Omental fat pad (tissue), 4 donors: ENCODE measurements at places on chromosomes 1 and 21.

DNA sequence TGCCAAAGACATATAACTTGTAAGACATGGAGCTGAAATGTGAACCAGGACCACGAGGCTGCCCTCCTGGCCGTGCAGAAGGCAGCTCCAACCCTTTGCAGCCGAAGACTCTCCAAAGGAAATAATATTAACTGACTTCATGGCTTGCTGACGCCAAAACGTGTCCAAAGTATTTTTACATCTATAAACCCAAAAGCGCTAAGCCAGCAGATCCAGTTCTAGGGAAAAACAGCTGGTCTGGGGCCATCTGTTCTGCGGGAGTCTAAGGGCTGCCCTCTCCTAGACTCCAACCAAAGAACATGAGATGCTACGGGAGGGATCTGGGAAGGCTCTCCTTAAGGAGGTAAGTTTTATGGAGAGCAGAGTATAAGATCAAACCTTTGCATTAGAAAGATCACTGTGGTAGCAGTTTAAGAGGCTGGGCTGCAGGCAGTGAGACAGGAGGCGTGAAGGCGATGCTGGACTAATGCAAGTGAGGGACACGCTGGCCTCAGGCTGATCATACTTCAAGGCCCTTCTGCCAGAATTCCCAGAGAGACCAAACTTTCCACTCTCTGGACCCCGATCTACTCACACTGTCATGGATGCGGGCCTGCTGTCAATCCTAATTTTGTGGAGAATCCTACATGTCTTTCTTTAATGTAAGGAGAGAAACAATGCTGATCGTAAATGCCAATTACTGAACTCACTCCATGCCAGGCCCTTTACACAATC lies 1.2 kb downstream of the TMEM53 start:
- no peak for DNase-seq

GRCh38 chr1:86084998-86085397 lies 71.6 kb downstream of the COL24A1 start:
- DNase-seq: no peak

DNA sequence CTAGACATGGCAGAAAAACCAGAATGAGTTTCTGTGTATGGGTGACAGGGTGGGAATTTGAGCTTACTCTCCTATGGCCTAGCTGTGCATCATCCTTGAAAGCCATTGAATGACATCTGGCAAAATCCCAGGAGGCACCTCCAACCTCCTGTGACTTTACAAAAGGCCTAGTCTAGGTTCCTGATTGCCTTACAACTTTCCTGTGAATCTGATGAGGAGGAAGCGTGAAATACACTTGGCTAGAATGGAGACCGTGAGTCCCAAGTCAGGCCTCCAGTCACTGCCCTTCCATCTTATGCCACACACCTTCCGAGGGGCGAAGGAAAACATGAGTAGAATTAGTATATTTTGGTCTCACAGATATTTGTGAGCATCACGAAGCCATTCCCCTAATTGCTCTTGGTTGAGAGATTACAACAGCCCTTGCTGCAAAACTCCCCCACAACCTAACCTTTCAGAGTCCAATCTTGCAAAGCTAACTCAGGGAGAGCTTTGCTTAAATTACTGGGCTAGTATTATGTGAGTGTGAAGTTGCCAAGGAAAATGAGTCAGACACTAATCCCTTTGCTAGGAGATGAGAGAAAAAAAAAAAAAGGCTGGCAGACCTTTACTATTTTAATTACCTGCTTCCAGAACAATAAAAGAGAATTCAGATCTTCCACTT lies 36.3 kb upstream of the PAXBP1 start:
- no peak for DNase-seq

GRCh38 chr1:109397581-109398342 lies at the start of gene SORT1:
TSS of gene SORT1 (minus strand) at chr1:109397918. CDS start at chr1:109397892, 26 bp downstream.
- DNase-seq: no peak

DNA sequence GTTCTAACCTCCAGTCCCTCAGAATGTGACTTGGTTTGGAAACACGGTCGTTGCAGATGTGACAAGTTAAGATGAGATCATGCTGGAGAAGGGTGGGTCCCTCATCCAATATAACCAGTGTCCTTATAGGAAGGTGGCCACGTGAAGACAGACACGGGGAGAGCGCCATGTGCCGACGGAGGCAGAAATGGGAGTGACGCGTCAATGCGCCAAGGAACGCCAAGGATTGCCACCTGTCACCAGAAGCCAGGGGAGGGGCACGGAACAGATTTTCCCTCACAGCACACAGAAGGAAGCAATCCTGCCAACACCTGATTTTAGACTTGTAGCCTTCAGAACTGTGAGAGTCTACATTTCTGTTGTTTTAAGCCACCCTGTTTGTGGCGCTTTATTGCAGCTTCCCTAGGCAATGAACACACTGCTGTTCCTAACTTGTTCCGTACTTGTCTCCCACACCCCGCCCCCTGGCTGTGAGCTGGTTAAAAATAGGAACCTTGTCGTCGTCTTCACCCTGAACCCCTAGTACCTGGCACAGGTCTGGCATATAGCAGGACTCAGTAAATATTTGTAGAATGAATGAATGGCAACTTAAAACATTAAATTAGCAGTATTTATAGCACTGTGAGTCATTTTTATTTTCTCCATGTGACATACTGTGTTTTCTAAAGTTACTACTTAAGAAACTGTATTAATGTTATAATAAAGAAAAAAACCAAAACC lies 14.2 kb downstream of the RIMS3 start:
- no peak for DNase-seq

DNA sequence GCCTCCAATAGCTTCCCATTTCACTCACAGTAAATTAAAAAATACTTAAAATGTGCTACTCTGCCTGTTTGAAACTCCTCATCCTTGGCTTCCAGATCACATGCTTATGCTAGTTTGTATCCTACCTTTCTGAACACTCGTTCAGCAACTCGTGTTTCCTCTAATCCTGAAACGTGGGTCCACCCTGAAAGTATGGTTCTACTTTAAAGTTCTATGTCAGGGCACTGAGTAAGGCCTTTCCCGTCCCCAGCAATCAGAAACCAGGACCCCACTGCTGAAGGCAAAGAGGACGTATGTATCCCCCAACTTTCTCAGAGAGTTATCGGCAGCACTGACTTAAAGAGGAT lies 419 bp upstream of the TSEN15 start:
- no peak for DNase-seq

DNA sequence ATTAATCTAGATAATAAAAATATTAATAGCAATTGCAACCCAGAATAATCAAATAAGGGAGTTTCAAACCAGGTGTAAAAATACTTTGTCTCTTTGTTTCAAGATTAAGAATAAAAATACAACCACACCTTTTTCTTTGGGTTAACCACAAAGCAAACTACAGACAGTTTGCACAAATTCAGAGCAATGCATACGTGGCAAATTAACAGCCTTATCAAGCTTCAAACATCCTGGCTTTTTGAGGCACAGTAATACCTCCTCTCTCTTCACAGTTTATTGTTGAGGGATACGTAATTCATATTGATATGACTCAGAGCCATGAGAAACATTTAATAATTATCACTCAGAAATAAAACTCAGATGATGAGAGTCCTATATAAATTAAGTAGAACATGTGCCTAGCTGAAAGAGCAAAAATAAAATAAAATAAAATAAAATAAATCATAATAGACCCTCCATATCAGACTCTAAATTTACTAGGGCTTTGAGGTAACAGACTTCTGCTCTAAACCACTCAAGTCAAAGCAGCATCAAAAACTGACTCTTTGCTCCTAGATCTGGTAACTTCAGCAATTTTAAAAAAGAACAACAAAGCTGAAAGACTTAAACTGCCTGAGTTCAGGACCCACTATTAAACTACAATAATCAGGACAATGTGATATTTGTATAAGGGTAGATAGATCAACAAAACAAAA lies 11.4 kb downstream of the EDEM3 start:
- no peak for DNase-seq

DNA sequence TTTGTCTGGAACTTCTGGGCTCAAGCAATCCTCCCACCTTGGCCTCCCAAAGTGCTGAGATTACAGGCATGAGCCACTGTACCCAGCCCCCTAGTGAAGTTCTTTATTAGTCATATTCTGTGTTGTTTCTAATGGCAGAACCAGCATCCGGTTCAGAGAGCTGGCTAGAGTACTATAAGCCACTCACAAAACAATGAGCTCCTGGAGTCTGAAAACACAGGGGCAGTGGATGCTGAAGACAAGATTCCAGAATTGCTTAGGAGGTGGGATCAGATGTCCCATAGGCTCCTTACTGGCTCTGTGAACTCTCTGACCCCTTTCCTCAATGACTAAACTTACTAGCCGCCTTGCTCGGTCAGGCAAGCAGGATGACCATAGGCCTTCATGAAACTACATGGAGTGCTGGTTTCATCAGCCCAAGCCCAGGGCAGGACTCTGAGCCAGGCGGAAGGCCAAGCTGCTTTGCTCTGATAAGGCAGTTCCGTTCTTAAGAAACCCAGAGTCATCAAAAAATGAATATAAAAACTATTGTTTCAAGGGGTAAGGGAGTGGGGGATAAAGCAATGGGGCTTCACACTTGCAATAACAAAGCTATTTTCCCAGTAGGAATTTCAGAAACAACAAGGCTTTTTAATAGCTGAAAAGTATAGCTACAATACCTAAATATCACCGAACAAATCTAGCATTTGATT lies 8.1 kb downstream of the MTHFR start:
- no peak for DNase-seq
